CD4-positive, alpha-beta T cell (primary cell): ENCODE measurements at places on chromosomes 11 and 22.

DNA sequence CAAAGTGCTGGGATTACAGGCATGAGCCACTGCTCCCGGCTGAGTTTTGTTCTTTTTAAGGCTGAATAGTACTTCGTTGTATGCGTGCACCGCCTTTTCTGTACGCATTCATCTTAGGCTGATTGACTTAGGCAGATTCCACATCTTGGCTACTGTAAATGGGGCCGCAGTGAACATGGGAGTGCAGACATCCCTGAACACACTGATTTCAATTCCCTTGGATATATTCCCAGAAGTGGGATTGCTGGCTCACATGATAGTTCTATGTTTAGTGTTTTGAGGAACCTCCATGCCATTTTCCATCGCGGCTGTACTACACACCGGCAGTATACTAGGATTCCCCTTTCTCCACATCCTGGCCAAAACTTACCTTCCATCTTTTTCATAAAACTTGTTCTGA, 10.4 kb upstream of the ZNF74 start:
- no peak for DNase-seq

DNA sequence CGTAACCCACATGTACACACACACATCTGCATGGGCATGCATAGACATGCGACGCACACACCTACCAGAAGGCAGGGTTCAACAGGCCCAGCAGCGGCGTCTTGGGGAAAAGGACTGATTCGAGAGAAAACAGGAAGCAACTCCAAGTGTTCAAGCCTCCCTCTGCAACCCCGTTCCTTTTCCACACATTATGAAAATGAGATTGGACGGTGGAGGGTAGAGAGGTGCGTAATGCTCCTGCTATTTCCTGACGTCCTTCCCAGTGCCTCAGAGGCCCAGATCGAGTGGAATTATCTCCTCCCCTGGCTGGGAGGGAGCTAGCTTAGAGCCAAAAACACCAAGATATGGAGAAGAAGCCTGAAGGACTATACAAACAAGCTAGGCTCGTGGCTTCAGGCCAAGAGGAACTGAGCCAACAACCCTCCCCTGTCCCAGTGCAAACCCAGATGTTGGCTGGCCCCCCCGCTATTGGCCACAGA, 289.2 kb downstream of the MN1 start:
- no peak for DNase-seq

DNA sequence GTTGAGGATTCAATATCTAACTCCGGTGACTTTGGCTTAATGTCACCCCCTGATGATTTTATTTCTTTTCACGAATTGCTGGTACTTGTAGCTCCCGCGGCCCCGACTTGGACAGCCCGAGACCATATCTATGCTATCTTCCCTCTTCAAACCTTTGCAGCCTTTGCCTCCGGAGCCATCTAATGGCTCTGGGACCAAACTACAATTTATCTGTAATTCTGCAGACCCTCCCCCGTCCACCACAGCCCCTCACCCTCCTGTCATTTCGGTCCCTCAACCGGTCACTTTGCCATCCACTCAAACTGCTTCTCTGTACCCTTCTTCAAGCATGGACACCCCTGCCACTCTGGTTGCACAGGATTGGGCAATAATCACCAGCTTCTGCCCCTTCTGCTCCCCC, 25.7 kb upstream of the ALDH3B2 start:
- no peak for DNase-seq

GRCh38 chr11:4697585-4697984, at the start of gene OR51E2:
Gene OR51E2 (minus strand): TSS chr11:4697853. CDS start chr11:4682711, 15,142 bp downstream.
- no peak for DNase-seq

- DNase-seq = no peak
These were observed 25.1 kb upstream of the TIMP3 start for GRCh38 chr22:32776397-32776796.

DNA sequence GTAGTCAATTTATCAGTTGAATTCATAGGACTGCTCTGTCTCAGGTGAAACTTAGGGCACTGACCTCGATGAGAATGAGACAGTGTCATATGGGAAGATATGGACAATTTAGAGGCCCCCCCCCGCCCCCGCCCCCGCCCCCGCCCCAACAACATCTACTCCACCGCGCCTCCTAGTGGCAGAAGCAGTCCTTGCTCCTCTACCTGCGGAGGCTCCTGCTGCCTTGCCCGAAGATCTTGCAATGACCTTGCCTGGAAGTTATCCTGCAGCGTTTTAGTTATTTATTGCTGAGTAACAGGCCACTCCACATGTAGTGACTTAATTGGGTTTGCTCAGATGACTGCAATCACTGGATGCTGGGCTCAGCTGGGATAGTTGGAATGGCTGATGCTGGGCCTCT, 15.2 kb downstream of the SERPINH1 start:
- peak; percentile 58 for DNase-seq

DNA sequence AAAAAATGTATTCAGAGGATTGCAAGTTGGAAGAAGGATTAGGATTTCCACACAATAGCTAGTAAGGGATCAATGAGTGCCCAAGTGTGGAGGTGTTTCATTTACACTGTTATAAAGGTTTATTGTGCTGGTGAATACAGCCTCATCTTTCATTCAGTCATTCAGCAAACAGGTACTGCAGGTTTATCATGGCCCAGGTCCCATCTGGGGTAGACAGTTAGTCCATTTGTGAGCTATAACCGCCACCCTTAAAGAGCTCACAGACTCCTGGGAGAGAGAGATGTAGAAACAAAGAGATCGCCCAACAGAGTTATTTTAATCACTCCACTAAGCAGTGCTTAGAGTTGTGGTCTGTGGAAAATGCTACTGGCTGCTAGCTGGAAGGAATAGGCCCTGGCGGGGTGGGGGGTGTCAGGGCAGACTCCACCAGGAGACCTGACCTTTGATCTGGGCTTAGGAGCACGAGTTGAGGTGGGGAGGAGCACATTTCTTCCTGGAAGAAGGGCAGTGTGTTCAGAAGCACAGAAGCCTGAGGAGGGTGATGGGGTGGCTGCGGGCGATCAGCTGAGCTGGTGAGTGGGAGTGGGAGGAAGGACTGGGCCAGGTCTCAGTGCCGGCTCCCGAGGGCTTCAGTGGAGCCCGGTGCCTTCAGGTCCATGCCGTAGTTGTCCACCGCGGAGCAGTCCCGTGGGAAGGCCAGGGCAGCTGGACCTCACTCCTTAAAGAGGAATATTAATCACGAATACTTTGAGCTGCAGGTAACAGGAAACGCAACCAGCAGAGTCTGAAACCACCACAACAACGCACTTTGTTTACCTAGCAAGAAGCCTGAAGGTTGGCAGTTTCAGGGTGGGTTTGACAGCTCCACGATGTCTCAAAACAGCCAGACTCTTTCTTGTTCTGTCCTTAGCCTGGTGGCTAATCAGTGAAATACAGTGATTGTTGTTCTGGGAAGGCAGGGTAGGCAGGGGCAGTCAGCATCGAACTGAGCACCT, 11.2 kb downstream of the TOM1 start:
- DNase-seq = no peak

DNA sequence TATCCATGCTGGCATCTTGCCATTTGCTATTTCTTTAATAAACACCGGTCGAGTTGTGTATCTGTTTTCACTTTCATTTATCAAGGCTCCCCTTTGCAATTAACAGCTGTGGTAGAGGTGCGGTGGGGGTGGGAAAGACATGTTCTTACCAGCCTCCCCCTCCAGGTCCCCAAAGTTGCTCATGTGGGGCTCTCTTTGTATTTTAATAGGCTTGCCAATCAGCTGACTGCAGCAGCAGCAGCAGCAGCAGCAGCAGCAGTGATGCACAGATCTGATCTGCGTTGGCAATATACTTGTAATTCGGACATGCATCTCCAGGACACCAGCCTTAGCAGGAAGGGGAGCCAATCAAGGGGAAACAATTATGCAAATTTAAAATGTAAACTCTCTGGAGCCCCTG, 40.3 kb upstream of the E2F8 start:
- DNase-seq = no peak

- no peak for DNase-seq
These were observed 14.8 kb downstream of the CDC42BPG start for GRCh38 chr11:64829536-64830251.

DNA sequence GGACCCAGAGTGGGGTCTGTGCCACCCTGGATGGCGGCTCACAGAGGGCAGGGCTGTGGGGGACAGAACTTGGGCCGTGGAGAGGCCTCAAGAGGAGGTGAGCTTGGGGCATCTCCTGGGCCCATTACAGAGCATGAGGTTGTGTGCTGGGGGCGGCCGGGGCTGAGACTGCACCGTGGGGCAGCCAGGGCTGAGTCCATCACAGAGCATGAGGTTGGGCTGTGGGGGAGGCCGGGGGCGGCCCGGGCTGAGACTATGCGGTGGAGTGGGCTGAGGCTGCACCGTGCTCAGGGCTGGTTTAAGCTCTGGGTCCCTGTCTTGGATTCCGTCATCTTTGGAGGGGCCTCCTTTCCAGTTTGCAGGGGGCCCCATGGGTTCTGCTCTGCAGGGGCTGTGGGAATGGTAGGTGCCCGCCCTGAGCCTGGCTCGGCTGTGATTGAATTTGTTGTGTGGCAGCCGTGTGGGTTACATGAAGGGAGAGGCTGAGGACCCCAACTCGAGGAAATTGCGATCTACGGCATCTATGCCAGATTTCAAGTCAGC, 38.1 kb upstream of the MUC5AC start:
- no peak for DNase-seq

DNA sequence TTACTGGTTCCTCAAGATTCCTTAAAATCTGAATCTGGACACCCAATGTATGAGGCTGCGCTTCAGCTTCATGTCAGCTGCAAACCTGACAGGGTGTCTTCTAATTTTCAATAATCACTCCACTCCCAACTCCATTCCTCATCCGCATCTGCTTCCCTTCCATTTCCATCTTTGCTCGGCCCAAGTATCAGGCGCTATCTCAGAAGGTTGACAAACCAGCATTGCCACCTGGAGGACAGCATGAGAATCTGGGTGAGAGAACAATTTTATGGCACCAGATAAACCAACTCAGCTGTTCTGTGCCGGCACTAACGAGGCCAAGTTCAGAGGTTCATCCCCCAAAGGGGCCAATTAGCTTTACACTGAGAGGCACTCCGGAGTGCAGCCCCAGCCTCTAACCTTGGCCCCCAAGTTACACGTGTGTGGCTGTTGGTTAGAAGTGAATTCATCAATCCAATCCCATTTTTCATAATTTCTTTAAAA, 79.1 kb upstream of the LMO2 start:
- DNase-seq = peak; percentile 4

DNA sequence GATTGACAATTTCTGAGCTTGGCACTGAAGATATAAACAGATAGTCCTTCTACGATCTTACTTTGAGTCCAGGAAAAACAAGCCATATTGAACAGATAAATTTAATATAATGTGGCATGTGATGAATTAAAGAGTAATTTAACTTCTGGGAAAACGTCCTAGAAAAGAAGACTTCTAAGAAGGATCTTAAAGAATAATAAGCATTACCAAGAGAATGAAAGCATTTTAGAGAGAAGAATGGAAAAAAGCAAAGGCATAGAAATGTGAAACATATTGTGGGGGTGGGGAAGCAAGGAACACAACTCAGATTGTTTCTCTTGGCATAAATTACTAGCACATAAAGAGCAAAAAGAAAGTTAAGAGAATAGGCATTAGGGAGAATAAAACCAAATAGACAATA, 5.4 kb downstream of the DDIAS start:
- no peak for DNase-seq
